ENCODE measurements at places on chromosomes 7 and 10.

- no peak for DNase-seq
Measured at GRCh38 chr10:113704637-113705343, 25.1 kb downstream of the CASP7 start.

- no peak for DNase-seq
Measured at GRCh38 chr7:157309988-157310668, 26.7 kb upstream of the DNAJB6 start.

DNA sequence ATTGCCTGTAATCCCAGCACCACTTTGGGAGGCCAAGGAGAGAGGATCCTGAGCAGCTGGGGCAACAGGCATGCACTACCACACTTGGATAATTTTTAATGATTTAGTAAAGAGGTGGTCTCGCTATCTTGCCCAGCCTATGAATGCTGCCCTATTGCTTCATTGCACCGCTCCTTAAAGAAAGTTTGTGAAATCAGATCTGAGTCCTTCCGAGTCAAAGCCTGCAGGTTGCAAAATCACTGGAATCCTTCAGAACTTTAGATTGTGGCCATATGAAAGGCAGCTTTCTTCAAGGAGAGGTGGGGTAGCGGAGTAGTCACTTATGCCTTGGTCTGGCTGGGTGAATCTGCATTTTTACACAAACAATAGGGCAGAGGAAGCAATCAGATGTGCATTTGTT lies 166.3 kb downstream of the ARHGAP12 start:
- DNase-seq: no peak

DNA sequence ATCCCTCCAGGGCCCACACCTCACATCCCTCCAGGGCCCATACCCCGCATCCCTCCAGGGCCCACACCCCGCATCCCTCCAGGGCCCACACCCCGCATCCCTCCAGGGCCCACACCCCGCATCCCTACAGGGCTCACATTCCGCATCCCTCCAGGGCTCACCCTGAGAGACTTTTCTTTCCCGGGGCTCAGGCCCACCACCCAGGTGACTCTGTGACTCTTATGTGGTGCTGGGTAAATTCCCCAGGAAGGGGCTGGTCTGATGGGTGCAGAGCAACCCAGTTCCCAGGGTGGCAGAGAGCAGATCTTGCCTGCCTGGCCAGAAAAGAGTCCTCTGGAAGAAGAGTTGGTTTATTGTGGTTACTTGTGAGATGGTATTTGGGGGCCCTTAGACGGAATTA lies 290.7 kb downstream of the TCERG1L start:
- DNase-seq: no peak

- DNase-seq: no peak
Measured at GRCh38 chr7:55048221-55048859, 29.5 kb downstream of the EGFR start.

- DNase-seq: no peak
Measured at GRCh38 chr10:63917363-63917762, 396.2 kb downstream of the REEP3 start.

DNA sequence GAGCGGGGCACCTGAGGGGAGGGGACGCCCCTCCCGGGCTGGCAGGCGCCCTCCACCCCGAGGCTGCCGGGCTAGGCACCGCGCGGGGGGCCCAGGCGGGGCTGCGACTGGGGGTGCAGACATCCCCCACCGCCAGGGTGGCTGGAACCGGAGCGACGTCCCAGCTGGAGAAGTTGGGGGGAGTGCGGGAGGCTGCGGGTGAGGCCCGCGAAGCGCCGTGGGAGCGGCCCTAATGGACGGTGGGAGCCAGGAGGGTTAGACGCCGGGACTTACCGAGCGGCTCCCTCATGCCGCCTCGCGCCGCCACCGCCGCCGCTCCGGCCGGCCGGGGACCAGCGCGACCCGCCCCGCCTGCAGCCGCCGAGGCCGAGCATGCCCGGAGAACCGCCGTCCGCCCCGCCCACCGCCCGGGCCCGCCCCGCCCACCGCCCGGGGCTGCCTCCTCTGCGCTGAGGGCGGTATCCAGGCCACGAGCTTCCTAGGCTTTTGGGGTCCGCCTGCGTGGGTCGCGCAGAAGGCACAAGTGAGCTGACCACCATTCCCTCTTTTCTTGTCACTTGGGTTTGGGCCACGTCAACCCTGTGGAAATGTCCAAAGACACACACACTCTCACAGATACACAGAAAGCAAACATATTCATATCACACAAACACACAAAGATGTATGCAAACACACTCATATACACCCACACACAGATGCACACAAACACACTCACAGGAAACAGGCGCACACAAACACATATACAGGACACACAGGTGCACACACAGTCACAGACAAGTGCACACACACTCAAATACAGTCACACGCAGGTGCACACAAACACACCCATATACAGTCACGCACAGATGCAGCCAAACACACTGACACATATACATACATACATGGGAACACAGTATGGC lies at the start of gene JCAD:
Gene JCAD (minus strand): TSS at position 378 of the 899 bp plus-strand sequence. CDS start 11,774 bp downstream, outside the sequence.
- no peak for DNase-seq

DNA sequence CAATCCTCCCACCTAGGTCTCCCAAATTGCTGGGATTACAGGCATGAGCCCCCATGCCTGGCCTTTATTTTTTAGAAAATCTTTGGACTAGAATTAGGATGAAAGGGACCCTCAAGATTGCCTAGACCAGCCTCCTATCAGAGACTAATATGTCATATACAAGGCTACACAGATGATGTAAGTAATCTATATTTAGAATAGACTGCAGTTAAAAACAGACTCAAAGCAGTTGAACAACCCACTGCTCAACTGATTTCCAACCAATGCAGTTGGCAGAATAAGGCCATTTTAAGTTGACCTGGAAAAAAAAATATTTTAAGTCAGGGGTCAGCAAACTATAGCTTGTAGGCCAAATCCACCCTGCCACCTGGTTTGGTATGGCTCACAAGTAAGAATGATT lies 27.7 kb downstream of the PSPH start:
- no peak for DNase-seq

GRCh38 chr7:156117542-156118247 lies 305.4 kb upstream of the SHH start:
- no peak for DNase-seq

Data from activated naive CD4-positive, alpha-beta T cell (primary cell).